Daoy (cell line): ENCODE measurements at places on chromosomes 2 and 18. TPM values are rescaled to one million over a fixed set of nuclear protein-coding genes. Genes with fewer than 3 reads are reported as not detected.

Gene DHRS9
- 0.39 and 2.5 TPM in 2 replicates for total RNA-seq

Gene PNKD
- 25.0 and 36.4 TPM in 2 replicates for total RNA-seq

Gene SPEG
- 4.9 and 18.4 TPM in 2 replicates for total RNA-seq

Gene BOLL
- not detected in 2 replicates for total RNA-seq

Gene CTLA4
- total RNA-seq, result not detected in 2 replicates

Gene NGEF
- total RNA-seq, result 0.17 and 3.3 TPM in 2 replicates

Gene CAVIN2
- 0.06 TPM in 1 of 2 replicates, not detected in the other for total RNA-seq

Gene SERPINB12
- not detected in 2 replicates for total RNA-seq
